ENCODE measurements at places on chromosomes 1 and 21.

DNA sequence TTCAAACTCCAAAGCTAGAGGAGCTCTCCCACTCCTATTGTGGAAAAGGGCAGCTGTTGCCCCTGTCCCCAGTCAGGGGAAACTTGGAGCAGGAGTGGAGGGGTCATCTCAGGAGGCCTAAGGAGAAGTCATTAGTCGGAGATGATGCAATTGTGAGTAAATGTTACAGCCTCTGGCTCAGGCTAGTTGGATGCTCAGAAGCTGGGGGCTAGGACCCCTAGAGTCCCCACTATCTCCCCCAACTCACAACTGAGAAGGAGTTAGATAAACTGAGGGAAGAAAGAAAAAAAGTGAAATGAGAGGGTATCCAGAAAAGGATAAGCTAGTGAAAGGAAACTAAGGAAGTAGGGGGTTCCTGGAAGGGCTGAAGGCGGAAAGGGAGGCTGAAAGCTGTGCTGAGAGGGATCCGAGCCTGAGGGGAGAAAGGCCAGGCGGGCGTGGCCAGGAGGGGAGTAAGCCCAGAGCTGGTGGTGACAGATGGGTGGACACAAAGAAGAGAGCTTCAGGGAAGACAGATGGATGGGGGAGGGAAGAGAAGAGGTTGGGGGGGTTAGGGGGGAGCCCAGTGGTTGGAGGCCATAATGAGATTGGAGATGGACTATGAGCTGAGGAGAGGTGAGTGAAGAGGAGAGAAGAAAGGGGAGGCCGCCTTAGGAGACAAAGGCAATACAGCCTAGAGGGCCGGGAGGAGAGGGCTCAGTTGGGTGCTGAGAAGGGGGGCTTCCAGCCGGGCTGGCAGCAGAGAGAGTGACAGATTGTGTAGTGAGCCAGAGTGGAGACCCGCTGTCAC, 4.5 kb upstream of the NHLH1 start:
- DNase-seq = no peak

DNA sequence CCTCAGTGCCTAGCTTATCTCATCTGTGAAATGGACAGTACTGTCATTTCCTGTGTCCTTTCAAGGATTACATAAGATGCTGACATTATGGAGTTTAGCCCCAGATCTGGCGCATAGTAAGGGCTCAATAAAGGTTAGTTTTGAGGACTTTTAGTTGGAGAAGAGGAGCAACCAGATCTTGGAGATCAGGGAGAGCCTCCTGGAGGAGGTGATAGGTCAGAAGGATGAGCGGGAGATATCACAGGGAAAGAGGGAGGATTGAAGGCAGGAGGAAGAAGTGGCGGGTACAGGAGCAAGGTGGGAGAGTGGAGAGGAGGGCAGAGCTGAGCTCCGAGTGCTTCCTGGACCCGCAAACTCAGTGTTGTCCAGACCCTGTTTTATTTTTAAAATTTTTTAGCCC, 17.5 kb downstream of the SLC66A1 start:
- no peak for DNase-seq

DNA sequence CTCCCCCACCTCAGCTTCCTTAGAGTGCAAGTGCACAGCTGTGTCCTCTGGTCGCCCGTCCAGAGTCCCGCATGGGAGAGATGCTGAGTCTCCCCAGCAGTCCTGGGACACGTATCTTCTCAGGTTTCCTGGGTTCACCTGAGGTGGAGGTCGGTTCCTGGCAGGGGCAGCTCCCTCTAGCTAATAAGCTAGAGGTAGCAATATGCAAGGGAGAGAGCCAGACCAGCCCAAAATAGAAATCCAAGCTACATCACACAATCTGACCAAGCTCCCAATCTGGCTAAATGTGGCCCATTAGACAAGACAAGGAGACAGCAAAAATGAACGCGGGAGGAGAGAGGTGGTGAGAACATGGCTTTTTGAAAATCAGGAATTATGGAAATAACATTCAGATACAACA, 30.9 kb upstream of the CADM3 start:
- no peak for DNase-seq

- DNase-seq = no peak
Measured at GRCh38 chr1:57966751-57967406, 543.0 kb upstream of the DAB1 start.

GRCh38 chr1:12405325-12406210, 175.7 kb downstream of the VPS13D start:
- no peak for DNase-seq

- no peak for DNase-seq
Measured at GRCh38 chr1:180507795-180508724, 5.7 kb upstream of the ACBD6 start.

DNA sequence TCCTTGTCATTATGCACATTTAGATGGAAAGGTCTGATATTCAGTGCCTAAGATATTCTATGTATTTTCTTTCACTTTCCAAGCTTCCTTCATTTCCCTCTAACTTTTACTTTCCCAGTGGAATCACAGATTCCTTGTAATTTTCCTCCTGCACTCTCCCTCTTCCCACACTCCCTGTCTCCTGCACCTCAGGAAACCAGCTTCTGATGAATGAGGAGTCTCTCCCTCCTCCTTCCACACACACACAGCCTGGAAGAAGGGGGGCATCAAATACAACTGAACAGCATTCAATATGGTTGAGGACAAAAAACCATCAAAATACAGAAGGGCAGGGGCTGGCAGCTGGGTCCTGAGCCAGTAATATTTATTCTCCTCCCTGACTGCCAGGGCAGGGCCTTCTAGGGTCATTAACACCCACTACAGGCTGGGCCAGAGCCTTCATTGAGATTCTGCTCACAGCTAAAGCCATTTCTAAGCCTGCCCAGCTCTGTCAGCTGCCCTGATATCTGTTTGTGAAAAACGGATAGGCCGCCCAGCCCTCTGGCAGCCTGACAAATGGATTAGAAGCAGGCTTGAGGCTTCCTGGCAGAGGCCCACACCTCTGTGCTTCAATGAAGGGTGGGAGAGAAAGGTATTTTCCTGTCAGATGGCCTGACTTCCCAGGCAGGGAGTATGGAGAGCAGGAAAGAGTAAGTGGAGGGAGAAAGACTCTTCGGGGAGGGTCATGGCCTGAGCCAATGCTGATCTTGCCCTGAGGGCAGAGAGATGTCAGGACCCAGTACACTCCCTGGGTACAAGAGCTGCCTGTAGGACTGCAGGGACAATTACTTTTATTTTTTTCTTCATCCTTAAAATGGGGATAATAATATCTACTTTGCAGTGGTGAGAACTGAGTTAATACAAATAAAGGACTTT, 138.9 kb upstream of the SPATA6 start:
- DNase-seq = peak; percentile 92
